NCI-H510A (cell line): ENCODE measurements at places on chromosomes 2 and 18.

GRCh38 chr2:43097644-43098408 is 128.6 kb downstream of the ZFP36L2 start:
- no peak for DNase-seq

DNA sequence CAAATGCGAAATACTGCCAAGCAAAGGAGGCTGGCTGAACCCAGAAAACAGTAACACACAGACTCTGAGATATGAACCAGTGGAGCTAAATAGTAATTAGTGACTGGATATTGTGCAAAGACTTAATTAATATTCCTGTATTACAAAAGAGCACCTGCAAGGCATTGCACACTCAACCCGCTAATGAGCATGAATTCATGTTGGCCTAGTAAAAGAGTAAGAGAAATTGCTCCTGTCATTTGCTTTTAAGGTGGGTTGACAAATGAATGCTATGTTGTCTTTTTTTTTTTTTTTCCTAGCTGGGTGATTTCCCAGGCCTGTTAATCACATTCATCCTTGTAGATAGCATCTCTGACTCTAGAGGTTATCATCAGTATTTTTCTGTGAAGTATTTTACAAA is 87.0 kb upstream of the CERS6 start:
- DNase-seq: no peak

GRCh38 chr2:63249161-63249560 is 198.5 kb downstream of the OTX1 start:
- DNase-seq: no peak

GRCh38 chr2:159600752-159601151 is 15.6 kb downstream of the BAZ2B start:
- no peak for DNase-seq

DNA sequence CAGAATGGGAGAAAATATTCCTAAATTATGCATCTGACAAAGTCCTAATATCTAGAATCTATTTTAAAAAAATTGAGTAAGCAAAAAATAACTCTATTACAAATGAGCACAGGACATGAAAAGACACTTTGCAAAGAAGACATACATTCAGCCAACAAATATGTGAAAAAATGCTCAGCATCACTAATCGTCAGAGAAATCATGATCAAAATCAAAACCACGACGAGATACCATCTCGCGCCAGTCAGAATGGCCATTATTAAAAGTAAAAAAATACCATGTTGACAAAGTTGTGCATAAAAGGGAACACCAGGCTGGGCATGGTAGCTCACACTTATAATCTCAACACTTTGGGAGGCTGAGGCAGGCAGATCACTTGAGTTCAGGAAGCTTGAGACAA is 63.5 kb downstream of the EVA1A start:
- no peak for DNase-seq

DNA sequence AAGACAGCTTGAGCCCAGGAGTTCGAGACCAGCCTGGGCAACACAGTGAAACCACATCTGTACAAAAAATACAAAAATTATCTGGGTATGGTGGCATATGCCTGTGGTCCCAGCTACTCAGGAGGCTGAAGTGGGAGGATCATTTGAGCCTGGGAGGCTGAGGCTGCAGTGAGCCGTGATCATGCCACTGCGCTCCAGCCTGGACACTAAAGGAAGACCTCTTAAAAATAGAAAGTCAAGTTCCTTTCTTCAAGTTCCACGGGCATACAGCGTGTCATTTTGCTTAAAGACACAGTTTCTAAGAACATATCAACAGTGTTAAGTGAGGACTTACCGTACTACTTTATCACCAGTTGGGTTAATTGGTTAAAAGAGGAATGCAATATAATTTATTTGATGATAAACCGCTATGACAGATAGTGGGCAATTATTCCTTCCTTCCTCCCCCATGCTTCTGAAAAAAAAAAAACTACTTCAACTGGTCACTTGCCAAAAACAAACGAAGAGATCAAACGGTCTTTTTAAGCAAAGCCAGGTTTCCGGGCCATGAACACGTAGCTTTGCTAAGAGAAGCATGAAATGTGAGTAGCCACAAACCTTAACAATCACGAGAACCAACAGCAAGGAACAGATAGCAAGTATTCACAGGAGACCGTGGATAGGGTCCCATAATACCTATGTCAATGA is 21.4 kb downstream of the AP1S3 start:
- DNase-seq: no peak

DNA sequence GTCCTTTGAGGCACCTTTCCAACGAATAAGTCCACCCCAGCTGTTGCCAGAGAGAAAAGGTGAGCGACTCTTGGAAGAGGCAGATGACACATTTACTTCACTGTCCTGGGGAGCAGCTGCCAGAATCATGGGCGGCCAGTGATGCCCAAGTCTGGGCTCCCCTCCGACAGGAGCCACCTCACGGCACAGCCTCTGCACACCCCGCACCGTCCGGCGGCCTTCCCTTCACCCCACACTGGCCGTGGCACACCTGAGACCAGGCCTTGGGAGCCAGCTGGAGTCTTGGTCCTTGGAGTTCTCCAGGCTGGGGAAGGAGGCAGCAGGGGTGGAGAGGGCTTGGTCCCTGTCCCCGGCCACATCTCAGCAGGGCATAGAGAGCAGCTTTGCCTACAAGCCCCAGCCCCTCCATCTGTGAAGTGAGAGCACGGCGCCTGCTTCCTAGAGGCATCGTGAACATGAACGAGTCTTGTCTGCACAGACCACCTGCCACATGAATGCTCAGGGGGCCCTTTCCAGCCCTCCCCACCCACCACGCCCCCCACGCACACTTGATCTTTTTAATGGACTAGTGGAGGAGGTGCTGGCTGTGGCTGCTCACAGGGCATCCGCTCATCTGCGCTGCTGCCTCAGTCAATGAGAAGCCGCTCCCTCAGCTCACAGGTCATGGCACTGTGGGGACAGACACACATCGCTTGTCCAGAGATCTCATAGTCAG is 400.2 kb upstream of the MYT1L start:
- DNase-seq: no peak

GRCh38 chr2:193837111-193837738 is 1642.5 kb upstream of the TMEFF2 start:
- DNase-seq: no peak

DNA sequence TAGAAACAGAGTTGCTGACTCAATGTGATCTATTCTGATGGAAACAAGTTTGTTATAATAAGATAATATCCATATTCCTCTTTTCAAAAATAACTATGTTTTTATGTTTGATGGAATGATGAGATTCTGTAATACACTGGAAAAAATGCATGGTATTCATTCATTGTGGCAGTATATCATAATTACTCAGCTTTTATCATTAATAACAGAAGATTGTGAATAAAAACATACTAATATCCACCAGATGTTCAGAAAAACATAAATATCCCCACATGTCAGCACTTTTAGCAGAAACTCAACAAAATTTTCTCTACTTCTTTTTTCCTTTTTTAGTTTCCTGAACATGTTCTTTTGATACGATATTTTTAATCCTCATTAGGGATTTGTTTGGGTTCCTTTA is 130.9 kb upstream of the CAVIN2 start:
- no peak for DNase-seq

- DNase-seq: no peak
Observed at GRCh38 chr2:121776885-121777698, 21.6 kb downstream of the TSN start.

DNA sequence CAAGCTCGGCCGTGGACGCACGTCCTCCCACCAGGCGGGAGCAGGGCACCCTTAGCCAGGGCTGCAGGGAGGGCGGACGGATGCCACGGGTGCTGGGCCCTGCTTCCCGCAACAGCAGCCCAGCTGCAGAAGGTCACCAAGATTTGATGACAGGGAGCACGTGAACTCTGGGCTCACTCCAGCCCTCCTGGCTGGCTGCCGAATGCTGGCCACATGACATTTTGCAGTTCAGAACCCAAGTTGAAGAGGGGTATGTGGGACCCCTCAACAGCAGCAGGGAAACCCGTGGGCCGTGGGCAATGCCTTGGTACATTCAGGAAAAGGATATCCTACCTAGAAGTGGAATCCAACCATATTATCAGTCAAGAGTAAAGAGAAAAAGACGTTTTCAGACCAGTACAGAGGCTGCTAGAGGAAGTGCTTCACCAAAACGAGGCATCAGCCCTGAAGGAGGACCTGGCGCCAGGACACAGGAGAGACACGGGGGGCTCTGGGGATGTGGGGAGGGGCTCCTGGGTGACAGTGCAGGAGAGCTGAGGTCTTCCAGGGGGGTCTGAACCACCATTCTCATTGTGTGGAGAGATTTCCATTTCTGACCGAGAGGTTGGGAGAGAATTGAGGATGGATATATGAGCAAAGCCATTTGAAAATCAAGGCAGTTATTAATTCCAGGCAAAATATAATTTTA is 107.4 kb upstream of the CTDP1 start:
- DNase-seq: no peak

DNA sequence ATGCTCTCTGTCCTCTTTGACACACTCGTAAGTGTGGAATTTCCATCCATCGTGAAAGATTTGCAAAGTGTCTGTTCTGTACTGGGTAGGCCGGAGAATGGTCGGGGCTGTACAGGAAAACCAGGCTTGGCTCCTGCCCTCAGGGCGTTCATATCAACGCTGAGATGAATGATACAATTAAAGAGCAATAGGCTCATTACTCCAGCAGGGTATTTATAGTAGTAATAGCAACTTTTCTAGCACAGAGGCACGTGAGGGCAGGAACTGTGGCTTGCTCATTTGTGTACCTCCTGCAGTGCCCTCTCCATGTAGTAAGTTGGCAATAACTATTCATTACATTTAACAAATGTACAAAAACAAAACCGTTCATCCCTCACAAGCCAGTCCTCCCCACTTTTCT is 5.3 kb upstream of the NCK2 start:
- DNase-seq: no peak

DNA sequence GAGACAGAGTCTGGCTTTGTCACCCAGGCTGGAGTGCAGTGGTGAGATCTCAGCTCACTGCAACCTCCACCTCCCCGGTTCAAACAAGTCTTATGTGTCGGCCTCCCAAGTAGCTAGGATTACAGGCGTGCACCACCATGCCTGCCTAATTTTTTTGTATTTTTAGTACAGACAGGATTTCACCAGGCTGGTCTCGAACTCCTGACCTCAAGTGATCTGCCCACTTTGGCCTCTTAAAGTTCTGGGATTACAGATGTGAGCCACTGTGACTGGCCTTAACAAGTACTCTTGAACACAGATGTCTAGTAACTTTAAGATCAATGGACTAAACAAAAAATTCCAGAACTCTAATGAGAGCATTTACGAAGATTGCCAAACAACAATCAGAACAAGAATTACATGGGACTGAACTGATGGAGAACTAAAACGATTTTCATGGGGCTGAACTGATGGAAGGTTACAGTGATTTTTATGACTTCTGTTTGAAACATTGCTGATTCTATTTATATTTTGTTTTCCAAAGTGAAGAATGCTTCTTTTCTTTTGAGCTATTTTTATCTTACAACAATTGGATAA is 46.5 kb upstream of the ST3GAL5 start:
- no peak for DNase-seq

GRCh38 chr2:236546561-236547002 is 23.0 kb upstream of the ACKR3 start:
- DNase-seq: no peak

- no peak for DNase-seq
Observed at GRCh38 chr2:127425540-127426490, 7.6 kb downstream of the PROC start.

DNA sequence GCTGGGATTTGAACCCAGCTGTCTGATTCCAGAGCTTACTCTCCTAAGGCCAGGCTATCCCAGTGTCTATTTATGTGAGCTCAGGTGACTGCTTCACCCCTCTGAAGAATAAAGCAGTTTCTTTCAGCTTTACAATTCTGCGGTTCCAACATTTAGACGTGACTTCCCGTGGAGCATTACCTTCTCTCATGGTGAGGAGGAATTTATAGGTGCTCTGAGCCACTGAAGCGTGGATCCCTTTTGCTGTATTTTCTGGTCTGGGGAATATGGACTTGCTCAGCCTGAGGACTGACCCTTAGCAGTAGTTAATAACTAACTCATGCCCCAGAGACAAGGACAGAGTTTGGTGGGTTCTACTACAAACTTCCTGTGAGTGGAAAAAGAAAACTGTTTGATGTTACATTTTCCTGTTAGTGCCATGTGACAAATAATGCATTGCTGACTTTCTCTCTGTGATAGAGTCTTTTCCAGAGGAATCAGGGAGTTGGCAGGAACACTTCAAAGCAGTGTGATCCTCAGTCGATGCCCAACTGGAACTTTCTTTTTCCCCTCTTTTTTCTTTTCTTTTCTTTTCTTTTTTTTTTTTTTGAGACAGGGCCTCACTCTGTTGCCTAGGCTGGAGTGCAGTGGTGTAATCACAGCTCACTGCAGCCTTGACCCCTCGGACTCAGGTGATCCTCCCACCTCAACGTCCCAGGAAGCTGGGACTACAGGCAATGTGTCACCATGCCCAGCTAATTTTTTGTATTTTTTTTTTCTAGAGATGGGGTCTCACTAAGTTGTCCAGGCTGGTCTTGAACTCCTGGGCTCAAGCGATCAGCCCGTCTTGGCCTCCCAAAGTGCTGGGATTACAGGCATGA is 21.9 kb downstream of the CASP10 start:
- no peak for DNase-seq

DNA sequence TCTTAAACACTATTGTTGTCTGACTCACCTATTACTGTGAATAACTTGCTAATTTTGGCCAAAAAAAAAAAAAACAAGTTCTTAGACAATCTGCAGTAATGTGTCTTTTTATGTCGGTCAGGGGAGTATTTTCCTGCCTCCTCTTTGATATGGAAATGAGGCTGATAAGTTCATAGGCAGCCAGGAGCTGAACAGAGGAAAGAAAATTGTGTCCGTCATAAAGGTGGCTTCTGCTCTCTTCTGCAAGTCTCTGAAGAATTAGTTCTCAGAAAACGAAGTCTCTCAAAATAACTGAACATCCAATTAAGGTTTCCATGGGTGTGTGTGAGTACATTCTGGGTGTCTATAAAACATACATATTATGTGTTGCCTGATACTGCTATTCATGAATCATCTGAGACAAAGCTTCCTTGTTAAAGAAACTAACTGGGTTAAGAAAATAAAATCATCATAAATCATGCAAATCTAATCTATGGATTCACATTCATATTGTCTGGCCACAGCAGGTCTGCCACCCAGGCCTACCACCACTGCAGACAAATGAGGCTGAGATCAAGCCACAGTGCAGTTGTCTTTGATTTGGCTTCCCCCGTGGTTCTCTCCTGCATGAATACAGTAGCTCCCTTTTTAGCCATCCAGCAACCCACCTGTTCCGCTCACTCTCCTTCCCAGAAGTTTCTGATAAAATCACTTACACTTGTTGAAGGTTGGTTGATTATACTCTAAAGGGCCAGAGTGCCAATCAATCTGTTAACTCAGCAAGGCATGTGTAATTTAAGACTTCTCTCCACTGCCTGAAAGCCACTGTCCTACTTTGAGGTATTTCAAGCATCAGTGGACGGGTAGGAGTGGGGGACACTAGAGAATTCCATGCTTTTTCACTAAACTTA is 19.4 kb upstream of the SP5 start:
- no peak for DNase-seq

GRCh38 chr2:95001051-95001562 is 24.4 kb upstream of the MAL start:
- DNase-seq: no peak

GRCh38 chr18:32684096-32684495 is 88.7 kb downstream of the KLHL14 start:
- no peak for DNase-seq

GRCh38 chr2:50547521-50547920 is 484.4 kb downstream of the NRXN1 start:
- no peak for DNase-seq
